Uterus (tissue), 4 donors: ENCODE measurements at places on chromosomes 2 and 18.
A peak's percentile ranks its signal among the peaks of the same experiment; 100 is the strongest.

- DNase-seq = no peak
These were observed 2.8 kb downstream of the KCNG2 start for GRCh38 chr18:79800371-79801180.

DNA sequence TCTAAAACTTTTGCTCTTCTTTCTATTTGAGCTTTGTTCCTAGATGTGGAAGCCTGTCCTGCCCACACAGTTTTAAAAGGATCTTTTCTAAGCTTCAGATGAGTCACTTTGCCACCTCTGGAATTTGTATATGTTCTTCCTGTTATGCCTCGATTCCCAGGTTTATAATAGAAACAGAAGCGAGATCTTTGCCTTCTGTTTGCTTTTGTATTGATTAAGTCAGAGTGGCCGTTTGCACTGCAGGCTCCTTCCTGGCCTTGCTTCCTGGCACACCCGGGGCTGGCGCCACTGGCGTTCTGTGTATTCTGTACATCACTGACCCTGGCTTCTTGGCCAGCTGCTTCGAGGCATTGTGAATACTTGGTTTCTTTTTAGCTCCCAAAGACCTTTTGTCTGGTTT, 91.8 kb downstream of the MTCL1 start:
- DNase-seq = no peak

DNA sequence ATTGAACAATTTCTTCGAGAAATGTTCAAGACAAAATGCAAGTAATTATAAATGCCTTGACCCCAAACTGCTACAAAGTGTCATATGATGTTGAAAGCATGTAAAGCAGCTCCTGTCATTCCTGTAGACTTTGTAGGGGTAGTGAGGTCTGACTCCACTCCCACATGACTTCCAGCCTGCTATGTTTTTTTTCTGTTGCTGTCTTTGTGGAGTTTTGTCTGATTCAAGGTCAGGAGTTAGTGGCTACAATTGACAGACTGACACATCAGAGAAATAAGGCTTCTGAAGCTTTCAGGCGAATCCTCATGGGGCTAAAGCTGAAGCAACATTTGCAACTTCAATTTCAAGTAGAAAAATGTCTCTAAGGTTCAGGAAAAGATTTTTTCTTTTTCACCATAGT, 63.9 kb upstream of the CCDC195 start:
- no peak for DNase-seq

GRCh38 chr18:12046751-12047335, 46.8 kb upstream of the ANKRD62 start:
- no peak for DNase-seq

GRCh38 chr2:5290900-5291546, 401.2 kb upstream of the SOX11 start:
- DNase-seq = no peak

DNA sequence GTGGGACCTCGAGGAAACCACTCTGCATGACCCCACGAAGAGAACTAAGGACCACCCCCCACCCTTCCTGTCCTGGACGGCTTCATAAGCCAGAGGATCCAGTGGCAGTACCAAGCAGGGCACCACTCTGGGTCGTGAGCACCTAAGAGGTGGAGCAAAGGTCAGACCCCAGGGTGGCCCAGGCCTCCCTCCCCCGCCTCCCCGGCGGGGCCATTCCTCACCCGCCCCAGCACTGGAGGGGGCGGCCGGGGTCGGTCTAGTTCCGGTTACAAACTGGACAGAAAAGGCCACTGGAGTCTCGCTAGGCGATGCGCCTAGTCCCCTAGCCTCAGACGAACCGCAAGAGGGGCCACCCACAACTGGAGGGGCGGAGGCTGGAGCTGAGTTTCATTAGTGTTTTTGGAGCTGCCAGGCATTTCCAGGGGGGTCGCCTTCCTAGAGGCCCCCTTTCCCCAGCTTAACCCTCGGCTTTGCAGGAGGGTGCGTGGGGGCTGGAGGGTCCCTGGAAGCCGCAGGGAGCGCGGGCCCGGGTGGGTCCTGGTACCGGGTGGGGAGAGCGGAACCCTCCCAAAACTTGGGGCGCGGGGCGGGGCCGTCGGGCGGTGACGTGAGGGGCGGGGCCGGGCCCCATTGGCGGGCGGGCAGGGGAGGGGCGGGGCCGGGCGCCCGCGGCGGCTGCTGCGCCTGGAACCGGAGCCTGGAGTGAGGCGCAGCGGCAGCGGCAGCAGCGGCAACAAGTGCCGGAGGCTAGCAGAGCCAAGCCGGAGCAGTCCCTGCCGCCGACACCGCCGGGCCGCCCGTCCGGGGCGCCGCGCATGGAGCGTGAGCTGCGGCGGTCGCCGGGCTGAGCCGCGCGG, at the start of gene B3GNT2:
B3GNT2 (plus strand) TSS at position 695 of the 857 bp plus-strand sequence. CDS start 26,106 bp downstream, outside the sequence.
- peak; percentile 79 for DNase-seq

GRCh38 chr2:127089478-127090235, 17.3 kb downstream of the BIN1 start:
- no peak for DNase-seq

DNA sequence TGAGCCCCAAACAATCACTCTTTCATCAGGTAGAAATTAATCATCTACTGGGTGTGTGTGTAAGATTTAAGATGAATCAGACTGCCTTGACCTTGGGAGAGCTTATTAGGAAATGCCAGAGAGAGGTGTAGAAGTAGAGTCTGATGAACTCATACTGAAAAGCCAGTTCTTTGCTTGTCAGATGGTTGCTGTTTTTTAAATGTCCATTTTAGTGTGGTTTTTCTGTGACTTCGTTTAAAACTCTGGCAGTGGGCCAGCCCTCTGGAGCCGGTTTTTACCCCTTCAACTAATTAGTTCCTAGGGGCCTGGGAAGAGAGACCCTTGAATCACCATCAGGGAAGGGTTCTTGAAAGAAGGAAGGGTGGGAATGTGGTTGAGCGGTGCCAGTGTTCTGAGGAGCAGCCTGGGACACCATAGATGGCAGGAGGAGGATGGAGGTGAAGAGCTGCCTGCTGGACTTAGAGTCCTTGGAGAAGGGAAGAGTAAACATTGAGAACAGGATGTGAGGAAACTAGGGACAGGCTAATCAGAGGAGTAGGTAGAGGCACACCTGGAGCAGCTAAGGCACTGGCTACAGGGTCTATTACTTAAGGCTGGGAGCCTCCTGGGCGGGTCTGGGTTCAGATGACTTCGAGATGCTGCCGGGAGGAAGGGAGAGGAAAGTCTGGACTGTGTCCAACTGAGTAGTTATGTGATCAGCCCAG, 66.1 kb downstream of the LRRFIP1 start:
- DNase-seq = peak; percentile 29

DNA sequence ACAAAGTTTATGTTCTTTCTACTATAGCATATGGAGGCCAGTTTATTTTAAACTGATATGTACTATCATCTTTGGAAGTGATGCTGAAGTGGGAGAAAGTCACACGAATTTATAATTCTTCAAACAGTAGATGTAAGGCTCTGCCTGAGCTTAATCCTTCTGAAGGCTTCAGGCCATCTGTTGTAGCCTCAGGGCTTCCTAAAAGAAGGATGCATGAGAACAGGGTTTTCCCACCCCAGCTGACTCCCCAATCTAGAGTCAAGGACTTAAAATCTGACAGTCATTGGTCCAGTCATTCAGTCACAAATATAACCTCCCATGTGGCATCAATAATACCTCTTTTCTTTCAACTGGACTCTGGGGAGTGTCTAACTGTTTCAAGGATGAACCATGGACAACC, 330.5 kb downstream of the KCNS3 start:
- DNase-seq = no peak

- DNase-seq = no peak
These were observed 160.8 kb downstream of the PMAIP1 start for GRCh38 chr18:60060578-60060977.

GRCh38 chr2:65252640-65253039, 25.0 kb downstream of the ACTR2 start:
- DNase-seq = no peak
